ENCODE measurements at places on chromosomes 4 and X.

DNA sequence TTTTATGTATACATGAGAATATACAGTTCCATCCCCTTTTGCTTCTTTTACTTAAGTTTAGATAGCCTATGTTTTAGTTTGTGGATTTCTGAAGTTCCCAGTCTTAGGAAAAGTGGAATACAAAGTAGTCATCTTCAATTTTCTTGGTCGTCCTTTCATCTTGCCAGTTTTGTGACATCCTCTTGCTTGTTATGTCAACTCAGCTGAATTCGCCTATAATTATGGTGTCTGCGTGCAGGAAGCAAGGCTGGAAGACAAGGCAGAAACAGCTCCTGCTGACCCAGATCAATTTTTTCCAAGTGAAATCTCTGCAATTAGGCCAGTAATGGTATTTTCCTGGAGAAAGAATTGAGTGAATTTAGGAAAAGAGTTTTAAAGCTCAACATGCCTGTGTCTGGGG, 28.1 kb upstream of the NYX start:
- no peaks in the 10 kb centered on the region for H3K27me3 ChIP-seq
- no peaks in the 10 kb centered on the region for H3K4me1 ChIP-seq
- H3K4me3 ChIP-seq, result no peak overlapping the region
- no peak for DNase-seq
- H3K27ac ChIP-seq, result no peak overlapping the region

- H3K4me3 ChIP-seq, result no peak overlapping the region
- no peak overlapping the region for H3K27ac ChIP-seq
- DNase-seq, result peak; percentile 45
- no peaks in the 10 kb centered on the region for H3K36me3 ChIP-seq
- H3K4me1 ChIP-seq, result peaks cover 1% of the 10 kb centered on the region
- no peaks in the 10 kb centered on the region for H3K27me3 ChIP-seq
Observed at GRCh38 chr4:105158837-105159236, 12.2 kb downstream of the TET2 start.

GRCh38 chr4:31041385-31041784, 321.2 kb downstream of the PCDH7 start:
- H3K4me3 ChIP-seq, result no peak overlapping the region
- no peak overlapping the region for H3K27ac ChIP-seq
- H3K36me3 ChIP-seq, result no peaks in the 10 kb centered on the region
- H3K4me1 ChIP-seq, result peaks cover 8% of the 10 kb centered on the region

DNA sequence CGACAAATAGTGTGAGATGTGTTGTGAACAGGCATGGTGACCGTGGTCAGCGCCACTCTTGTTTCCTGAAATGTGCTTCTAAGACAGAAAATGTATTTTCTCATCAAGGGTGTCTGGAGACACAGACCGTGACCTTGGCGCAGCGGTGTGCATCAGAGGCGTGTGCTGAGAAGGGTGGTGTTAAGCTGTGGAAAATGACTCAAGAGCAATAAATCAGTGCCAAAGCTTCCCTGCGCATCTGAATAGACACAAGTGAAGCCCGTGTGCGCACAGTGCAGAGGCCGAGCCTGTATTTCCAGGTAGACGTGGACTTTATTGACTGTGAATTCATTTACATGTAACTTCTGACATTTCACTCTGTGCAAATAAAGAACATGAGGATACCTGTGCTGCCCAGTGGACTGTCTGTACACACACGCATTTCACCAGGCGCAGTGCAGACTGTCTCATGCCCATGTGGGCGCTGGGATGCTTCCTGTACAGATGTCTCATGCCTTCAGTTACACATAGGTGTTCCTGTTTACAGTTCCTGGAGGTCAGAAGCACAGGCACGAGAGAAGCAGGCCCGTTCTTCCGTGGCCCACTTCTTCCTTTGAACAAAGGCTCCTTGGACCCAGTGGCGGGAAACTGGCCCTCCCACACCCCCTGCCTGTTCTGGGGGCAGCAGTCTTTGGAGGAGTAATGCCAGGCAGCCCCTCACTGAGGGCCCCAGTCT, 31.9 kb downstream of the NSG1 start:
- H3K4me1 ChIP-seq, result no peaks in the 10 kb centered on the region
- peaks cover 4% of the 10 kb centered on the region for H3K36me3 ChIP-seq
- no peak overlapping the region for H3K27ac ChIP-seq
- H3K4me3 ChIP-seq, result no peak overlapping the region
- H3K27me3 ChIP-seq, result no peaks in the 10 kb centered on the region

GRCh38 chrX:105664243-105664642, 158.1 kb upstream of the NRK start:
- no peak for DNase-seq
- H3K27me3 ChIP-seq, result no peaks in the 10 kb centered on the region
- H3K36me3 ChIP-seq, result no peaks in the 10 kb centered on the region
- no peak overlapping the region for H3K4me3 ChIP-seq

DNA sequence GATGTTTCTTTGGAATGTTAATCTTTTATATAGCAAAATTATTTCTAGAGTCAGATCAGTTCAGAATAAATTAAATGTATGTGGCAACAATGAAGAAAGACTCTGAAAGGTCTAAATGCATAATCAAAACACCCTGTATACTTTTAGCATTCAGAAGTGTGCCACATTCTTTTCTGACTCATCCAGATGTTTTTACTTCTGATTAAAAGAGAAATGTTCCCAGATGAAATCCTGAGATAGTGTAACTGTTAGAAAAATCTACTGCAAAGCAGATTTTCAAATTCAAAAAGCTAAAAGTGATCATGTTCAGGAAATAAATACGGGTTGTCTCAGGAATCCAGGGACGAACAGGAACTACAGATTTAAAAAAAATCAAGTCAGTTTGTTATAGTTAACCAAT, 241.4 kb downstream of the GRIA3 start:
- H3K36me3 ChIP-seq, result no peaks in the 10 kb centered on the region
- no peaks in the 10 kb centered on the region for H3K27me3 ChIP-seq
- H3K4me3 ChIP-seq, result no peak overlapping the region
- no peak overlapping the region for H3K27ac ChIP-seq
- no peaks in the 10 kb centered on the region for H3K4me1 ChIP-seq

GRCh38 chr4:152937336-152938236, 1.5 kb downstream of the FHDC1 start:
- no peaks in the 10 kb centered on the region for H3K36me3 ChIP-seq
- no peaks in the 10 kb centered on the region for H3K4me1 ChIP-seq
- no peak overlapping the region for H3K27ac ChIP-seq
- peak; percentile 59 for DNase-seq
- peak overlapping the region; percentile 98 for H3K4me3 ChIP-seq

DNA sequence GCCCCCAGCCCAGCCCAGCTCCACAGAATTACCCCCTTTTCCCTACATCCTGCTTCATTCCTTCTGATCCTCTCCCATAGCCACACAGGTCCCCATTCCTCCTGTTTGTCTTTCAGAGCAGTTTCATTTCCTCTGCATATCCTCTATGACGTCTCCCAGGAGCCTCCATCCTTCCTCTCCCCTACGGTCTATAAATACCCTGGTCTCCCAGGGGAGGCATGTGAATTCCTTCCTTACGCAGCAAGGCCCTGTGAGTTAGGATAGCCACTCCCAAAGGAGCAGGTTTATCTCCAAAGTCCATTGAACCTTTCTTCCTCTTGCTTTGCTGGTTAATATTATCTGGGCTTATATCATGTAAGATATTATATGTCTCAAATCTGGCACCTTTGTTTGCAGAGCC, 8.4 kb upstream of the APLN start:
- no peaks in the 10 kb centered on the region for H3K36me3 ChIP-seq
- no peaks in the 10 kb centered on the region for H3K27me3 ChIP-seq
- no peaks in the 10 kb centered on the region for H3K4me1 ChIP-seq
- H3K27ac ChIP-seq, result no peak overlapping the region
- DNase-seq, result no peak

GRCh38 chr4:48037117-48037462, 20.5 kb downstream of the NIPAL1 start:
- no peak overlapping the region for H3K27ac ChIP-seq
- H3K4me1 ChIP-seq, result peaks cover 2% of the 10 kb centered on the region
- H3K36me3 ChIP-seq, result no peaks in the 10 kb centered on the region
- no peak overlapping the region for H3K4me3 ChIP-seq

GRCh38 chrX:76148753-76149152, 24.1 kb upstream of the PBDC1 start:
- H3K27me3 ChIP-seq, result no peaks in the 10 kb centered on the region
- no peaks in the 10 kb centered on the region for H3K4me1 ChIP-seq
- no peak overlapping the region for H3K4me3 ChIP-seq
- no peak for DNase-seq
- no peaks in the 10 kb centered on the region for H3K36me3 ChIP-seq

DNA sequence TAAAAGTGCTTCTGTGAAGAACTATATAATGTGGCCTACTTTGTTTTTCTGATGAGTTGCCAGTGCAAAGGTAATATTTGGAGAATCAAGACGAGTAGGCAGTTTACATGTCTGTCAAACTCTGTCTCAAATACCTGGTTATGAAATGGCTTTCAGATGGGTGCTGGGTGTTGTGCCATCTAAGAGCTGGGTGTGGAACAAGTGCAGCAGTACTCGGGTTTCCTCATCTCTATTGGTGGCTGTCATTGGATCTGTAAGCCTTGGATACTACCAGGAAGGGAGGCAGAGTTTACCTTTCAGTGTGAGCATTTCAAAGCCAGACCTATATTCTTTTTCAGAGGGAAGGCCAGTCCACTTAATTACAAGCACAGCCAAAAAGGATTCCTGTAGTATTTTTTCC, 37.2 kb downstream of the MTM1 start:
- H3K36me3 ChIP-seq, result peaks cover 2% of the 10 kb centered on the region
- no peak overlapping the region for H3K27ac ChIP-seq
- no peaks in the 10 kb centered on the region for H3K4me1 ChIP-seq
- no peak for DNase-seq
- no peak overlapping the region for H3K4me3 ChIP-seq
- no peaks in the 10 kb centered on the region for H3K27me3 ChIP-seq

DNA sequence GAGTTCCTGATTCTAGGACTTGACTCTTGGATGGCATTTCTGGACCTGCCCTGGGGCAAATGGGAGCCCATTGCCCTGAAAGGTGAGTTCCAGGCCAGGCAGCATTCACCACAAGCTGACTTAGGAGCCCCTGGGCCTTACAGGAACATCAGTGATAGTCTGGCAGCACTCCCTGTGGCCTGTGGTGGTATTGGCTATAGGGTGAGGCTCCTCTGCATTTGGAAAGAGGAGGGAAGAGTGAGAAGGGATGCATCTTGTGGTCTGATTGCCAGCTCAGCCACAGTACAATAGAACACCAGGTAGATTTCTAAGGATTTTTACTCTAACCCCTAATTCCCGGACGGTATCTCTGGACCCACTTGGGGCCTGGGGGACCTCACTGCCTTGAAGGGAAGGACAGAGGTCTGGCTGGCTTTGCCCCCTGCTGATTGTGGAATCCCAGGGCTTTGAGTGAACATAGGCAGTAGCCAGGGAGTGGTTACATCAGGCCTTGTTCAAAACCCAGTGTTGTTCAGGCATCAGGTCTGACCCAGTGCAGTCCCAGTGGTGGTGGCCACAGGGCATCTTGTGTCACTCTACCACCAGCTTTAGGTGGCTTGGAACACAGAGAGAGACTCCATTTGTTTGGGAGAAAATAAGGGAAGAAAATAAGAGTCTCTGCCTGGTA, 32.9 kb downstream of the MAGED4 start:
- H3K4me3 ChIP-seq, result no peak overlapping the region
- no peaks in the 10 kb centered on the region for H3K4me1 ChIP-seq
- no peaks in the 10 kb centered on the region for H3K36me3 ChIP-seq
- H3K27ac ChIP-seq, result no peak overlapping the region

DNA sequence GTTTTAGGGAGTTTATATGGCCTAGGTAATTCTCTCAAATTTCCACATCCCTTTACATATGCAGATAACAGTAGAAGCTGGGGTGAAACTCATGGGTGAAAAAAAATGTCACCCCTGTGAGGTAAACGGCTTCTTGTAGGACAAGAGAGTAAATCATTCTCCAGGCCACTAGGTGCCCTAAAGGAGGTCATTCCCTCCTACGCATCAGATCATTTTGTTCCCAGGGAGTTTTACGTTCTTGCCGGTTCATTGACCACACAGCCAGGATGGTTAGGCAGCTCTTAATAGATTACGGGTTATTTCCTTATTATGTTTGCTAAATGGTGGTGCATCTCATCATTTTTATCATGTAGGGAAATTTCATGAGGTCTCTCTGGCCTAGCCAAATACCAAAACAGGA, 225.8 kb upstream of the NOCT start:
- no peaks in the 10 kb centered on the region for H3K4me1 ChIP-seq
- no peaks in the 10 kb centered on the region for H3K36me3 ChIP-seq
- H3K27me3 ChIP-seq, result no peaks in the 10 kb centered on the region
- no peak for DNase-seq
- H3K4me3 ChIP-seq, result no peak overlapping the region

GRCh38 chr4:3291411-3291968, 1.3 kb upstream of the RGS12 start:
- H3K4me1 ChIP-seq, result no peaks in the 10 kb centered on the region
- peak overlapping the region; percentile 3 for H3K27ac ChIP-seq
- no peaks in the 10 kb centered on the region for H3K36me3 ChIP-seq
- H3K27me3 ChIP-seq, result no peaks in the 10 kb centered on the region
- H3K4me3 ChIP-seq, result peak overlapping the region; percentile 38

GRCh38 chr4:133474501-133474900, 325.4 kb downstream of the PCDH10 start:
- H3K4me3 ChIP-seq, result no peak overlapping the region
- no peak overlapping the region for H3K27ac ChIP-seq
- DNase-seq, result no peak
- H3K27me3 ChIP-seq, result no peaks in the 10 kb centered on the region

DNA sequence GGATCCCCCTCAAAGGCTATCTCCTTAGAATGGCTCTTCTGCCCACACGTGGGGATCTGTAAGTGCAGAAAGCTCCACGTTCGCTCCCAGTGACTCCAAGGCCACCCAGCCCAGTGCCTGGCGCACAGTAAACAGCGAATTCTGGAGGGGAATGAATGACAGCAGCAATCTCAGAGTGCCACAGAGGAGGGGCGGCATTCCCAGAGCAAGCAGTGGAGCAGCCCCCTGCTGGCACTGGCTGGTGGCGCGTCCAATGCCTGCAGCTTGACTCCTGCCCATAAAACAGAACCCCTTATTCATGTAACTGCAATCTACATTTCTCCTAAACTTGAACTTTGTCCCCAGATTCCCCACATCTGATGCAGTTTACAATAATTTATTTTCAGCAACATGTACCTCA, 6.9 kb upstream of the HELT start:
- H3K4me3 ChIP-seq, result no peak overlapping the region
- H3K4me1 ChIP-seq, result no peaks in the 10 kb centered on the region
- no peaks in the 10 kb centered on the region for H3K27me3 ChIP-seq
- DNase-seq, result no peak
- H3K27ac ChIP-seq, result no peak overlapping the region

DNA sequence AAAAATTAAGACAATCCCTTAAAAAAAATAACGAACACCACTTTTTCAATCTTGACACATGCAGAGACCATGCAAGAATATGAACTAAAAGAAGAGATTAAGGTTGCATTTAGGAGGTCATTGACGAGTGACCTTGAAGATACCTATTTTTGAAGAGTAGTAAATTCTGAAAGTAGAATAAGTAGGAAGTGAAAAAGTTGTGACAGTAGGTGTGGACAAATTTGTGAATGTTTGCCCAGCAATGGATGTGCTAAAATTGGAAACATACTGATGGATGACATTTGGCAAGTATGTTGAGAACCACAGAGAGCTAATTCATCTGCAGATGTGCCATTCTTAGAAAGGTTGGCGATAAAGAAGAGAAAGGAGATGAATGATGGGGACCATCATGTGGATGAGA, 213.7 kb upstream of the VCX3A start:
- H3K27ac ChIP-seq, result no peak overlapping the region
- no peaks in the 10 kb centered on the region for H3K36me3 ChIP-seq
- no peak for DNase-seq

GRCh38 chrX:9788911-9789310, 2.7 kb downstream of the SHROOM2 start:
- H3K27me3 ChIP-seq, result no peaks in the 10 kb centered on the region
- DNase-seq, result no peak
- no peak overlapping the region for H3K27ac ChIP-seq
- no peaks in the 10 kb centered on the region for H3K4me1 ChIP-seq
- no peak overlapping the region for H3K4me3 ChIP-seq
